ENCODE measurements at places on chromosomes 5 and 9.
A peak's percentile ranks its signal among the peaks of the same experiment; 100 is the strongest.

GRCh38 chr9:14883310-14883944 is 26.8 kb downstream of the FREM1 start:
- peaks cover 4% of the 10 kb centered on the region for H3K4me1 ChIP-seq
- no peak overlapping the region for H3K27ac ChIP-seq
- no peaks in the 10 kb centered on the region for H3K27me3 ChIP-seq
- no peaks in the 10 kb centered on the region for H3K36me3 ChIP-seq
- H3K4me3 ChIP-seq: no peak overlapping the region

- no peak overlapping the region for H3K27ac ChIP-seq
- H3K4me1 ChIP-seq: peaks cover 9% of the 10 kb centered on the region
- peaks cover 8% of the 10 kb centered on the region for H3K27me3 ChIP-seq
- no peaks in the 10 kb centered on the region for H3K36me3 ChIP-seq
- H3K4me3 ChIP-seq: no peak overlapping the region
Measured at GRCh38 chr5:135604056-135604455, 25.3 kb upstream of the CXCL14 start.

DNA sequence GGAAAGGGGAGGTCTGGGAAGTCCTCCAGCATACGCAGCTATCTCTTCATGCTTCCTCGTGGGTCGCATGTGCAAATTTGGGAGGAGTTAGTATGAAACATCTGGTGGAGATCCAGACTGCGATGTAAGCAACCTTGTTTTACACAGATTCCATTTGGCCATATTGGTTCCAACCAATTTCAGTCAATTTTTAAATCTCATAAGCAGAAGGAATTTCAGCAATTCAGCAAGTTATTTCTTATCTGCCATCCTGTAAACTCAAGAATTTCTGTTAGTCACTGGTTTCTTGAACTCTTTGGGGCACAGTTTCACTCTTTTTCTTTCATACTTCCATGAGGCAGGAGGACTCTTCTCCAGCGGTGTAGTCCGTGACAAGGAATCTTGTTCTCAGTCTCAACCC is 130.4 kb upstream of the CLINT1 start:
- no peak overlapping the region for H3K4me3 ChIP-seq
- DNase-seq: no peak
- H3K27ac ChIP-seq: no peak overlapping the region
- H3K4me1 ChIP-seq: no peaks in the 10 kb centered on the region

GRCh38 chr9:14286121-14286520 is 27.8 kb downstream of the NFIB start:
- H3K36me3 ChIP-seq: peaks cover 3% of the 10 kb centered on the region
- H3K4me3 ChIP-seq: no peak overlapping the region
- H3K4me1 ChIP-seq: peaks cover 4% of the 10 kb centered on the region
- H3K27ac ChIP-seq: no peak overlapping the region
- no peak for DNase-seq

DNA sequence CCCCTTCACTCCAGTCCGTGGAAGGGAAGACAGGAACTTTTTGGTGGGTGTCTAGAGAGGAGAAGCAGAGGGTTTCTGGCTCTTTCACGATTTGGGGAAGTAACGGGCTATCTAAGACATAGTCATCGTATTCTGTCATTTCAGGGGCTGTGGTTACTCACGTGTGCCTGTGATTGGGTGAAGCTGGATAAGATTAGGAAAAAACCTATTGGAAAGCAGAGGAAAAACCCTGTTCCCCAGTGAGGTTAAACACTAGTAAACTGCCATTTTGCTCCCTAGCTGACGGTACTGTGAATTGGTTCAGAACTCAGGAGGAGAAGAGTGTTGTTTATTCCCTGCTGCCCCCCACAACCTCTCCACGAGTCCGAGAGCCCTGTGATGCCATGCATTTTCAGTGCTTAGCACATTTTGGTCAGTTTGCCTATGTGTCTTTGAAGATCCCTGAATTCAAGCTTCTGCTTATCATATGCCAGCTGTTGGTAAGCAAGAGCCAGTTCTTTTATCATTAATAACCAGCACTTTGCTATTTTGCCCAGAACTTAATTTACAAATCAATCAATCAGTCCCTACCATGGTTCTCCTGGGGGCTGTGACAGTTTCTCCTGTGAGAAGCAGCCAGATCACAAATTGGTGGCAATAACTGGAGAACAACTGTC is 45.1 kb upstream of the ROR2 start:
- DNase-seq: no peak
- no peak overlapping the region for H3K27ac ChIP-seq
- peaks cover 5% of the 10 kb centered on the region for H3K27me3 ChIP-seq

DNA sequence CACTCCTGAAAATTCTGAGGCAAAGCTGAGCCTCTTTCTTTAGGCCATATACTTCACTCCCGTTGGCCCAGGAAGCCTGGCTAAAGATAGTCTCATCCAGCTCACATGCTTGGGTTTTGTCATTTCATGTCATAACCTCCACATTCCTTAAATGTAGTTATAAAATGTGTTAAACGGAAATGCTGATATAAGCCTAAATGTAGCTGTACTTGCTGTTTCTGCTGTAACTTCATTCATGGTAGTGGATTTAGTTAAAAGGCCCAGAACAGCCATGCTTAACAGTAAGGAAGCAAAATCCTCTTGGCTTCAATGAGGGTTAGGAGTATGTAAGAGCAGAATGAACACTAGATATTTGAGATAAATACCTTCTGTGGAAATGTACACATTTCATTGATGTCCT is 135.8 kb upstream of the TMEM161B start:
- H3K27me3 ChIP-seq: no peaks in the 10 kb centered on the region
- H3K4me1 ChIP-seq: no peaks in the 10 kb centered on the region
- DNase-seq: no peak
- no peak overlapping the region for H3K4me3 ChIP-seq
- no peak overlapping the region for H3K27ac ChIP-seq

- H3K4me3 ChIP-seq: no peak overlapping the region
- no peaks in the 10 kb centered on the region for H3K36me3 ChIP-seq
- no peak overlapping the region for H3K27ac ChIP-seq
- DNase-seq: peak; percentile 59
- H3K27me3 ChIP-seq: peaks cover 1% of the 10 kb centered on the region
Measured at GRCh38 chr5:170337045-170337733, 39.6 kb upstream of the LCP2 start.

DNA sequence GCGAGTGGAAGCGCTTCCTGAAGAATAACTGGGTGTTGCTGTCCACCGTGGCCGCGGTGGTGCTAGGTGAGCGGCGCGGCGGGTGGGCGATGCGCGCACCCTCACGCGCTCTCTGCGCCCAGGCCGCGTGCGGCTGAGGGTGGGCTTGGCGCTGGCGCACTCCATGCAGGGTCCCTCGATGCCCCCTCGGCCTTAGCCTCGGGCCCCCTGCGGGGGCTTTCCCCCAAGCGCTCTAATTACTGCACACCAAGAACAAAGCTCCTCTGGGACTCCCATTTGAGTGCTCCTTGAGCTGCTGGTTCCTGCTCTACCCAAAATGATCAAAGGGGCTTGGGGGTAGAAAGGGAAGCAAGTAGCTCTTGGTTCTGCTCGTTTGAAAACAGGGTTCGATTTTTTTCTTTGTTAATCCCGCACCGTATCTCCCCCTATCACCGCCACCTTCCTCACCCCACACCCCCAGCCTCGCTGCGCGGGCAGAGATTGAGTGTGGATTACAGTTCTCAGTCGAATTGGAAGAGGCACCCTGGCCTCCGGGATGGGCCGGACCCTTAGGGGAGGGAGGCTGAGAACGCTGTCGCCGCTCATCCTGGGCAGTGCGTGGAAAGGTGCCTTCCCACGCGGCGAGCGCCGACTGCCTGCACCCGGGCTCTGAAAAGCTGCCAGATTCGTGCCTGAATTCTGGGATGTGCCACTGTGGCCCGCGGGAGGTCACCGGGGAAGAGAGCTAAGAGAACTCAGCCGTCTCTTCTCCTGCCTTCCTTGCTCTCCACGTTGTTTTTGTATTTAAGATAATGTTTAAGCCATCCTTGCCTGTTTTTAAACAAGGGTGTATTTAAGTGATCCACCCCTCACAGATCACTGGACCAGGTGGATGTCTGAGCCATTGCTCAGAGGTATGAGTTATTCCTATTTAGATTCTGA is 697 bp downstream of the SLC1A1 start:
- H3K27ac ChIP-seq: no peak overlapping the region
- H3K4me3 ChIP-seq: peak overlapping the region; percentile 56
- no peaks in the 10 kb centered on the region for H3K36me3 ChIP-seq
- H3K27me3 ChIP-seq: peaks cover 35% of the 10 kb centered on the region
- peaks cover 15% of the 10 kb centered on the region for H3K4me1 ChIP-seq

GRCh38 chr5:157177953-157178352 is 2.7 kb upstream of the ITK start:
- H3K4me1 ChIP-seq: no peaks in the 10 kb centered on the region
- no peak overlapping the region for H3K4me3 ChIP-seq
- H3K36me3 ChIP-seq: no peaks in the 10 kb centered on the region
- peaks cover 2% of the 10 kb centered on the region for H3K27me3 ChIP-seq
- no peak for DNase-seq
- no peak overlapping the region for H3K27ac ChIP-seq
